Astrocyte (in vitro differentiated cells and primary cell): ENCODE measurements at places on chromosomes 4 and X. TPM values are rescaled to one million over a fixed set of nuclear protein-coding genes. Genes with fewer than 3 reads are reported as not detected.

Gene CDKL2
- 3.7 and 4.7 TPM in 2 replicates for total RNA-seq

Gene NBDY
- total RNA-seq, result 76.1 and 86.9 TPM in 2 replicates

Gene ABCB7
- total RNA-seq, result 18.0 and 21.4 TPM in 2 replicates

Gene RPS6KA3
- total RNA-seq, result 34.3 and 42.9 TPM in 2 replicates

Gene STPG2
- total RNA-seq, result 0.14 TPM in 1 of 2 replicates, not detected in the other

Gene UNC5C
- total RNA-seq, result 3.1 and 5.7 TPM in 2 replicates

- DNase-seq, result no peak
Observed at GRCh38 chr4:71333960-71334359, 4.9 kb upstream of the SLC4A4 start.

GRCh38 chr4:43242606-43243005 lies 350.1 kb downstream of the GRXCR1 start:
- peak; percentile 89 for DNase-seq

- DNase-seq, result no peak
Observed at GRCh38 chr4:94345266-94345665, 2.6 kb upstream of the HPGDS start.

DNA sequence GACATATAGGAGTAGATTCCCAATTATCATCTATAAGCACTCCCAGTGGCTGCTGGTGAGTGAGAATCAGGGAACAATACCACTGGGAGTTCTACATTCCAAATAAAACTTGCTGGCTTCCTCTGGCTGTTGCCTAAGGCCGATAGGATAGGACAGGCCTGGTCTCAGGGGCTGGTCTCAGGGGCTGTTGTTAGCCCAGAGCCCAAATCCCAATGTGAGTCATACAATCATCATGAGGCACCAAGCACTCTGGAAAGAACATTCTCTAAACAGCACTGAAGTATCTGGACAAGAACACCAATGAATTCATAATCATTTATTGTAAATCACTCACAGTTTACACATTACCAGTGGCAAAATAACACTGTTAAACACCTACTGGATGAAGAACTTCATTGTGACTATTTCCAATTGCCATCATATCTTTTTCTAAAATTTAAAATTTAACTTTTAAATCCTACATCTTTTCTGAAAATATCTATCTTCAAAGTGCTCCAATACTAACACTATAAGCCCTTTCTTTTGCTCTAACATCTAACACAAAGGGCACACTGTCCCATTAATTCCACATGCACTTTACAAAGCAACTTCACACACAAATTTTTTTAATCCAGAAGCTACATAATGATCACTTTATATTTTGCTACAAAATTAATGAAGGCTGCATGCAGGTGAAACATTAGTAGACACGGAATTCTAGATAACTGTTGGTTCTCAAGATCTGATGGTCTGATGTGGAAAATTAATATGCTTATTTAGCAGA lies 67.6 kb upstream of the TMEM150C start:
- DNase-seq, result no peak

DNA sequence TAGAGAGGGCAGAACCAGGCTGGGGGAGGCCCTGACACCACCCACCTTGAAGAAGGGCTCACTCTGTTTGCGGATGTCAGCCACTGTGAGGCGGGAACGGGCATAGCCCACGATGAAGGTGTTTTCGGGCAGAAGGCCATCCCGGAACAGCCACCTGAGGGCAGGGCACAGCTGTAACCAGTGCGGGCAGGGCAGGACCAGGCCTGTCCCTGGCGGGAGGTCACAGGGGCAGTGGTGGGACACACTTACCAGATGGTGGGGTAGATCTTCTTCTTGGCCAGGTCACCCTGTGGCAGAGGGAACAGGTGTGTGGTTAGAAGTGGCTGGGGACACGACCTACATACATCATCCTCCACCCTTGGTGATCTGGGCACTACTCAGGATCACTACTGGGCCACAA lies 10.8 kb downstream of the G6PD start:
- no peak for DNase-seq

DNA sequence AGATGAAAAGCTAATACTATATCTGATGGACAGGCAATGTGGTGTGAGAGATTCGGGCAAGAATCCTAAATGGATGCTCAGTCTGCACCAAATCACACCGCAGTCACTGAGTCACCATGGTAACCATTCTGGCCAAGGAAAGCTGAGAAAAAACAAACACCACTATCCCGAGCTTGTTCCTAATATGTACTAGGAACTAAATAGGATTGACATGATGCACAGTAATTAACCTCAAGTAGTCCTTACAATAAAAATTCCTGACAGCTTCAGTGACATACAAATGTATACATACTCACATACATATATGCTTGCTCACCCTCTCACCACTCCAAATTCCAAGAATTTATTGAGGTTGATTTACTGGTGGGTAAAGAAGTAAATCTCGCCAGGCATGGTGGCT lies 1.1 kb upstream of the RAB40A start:
- DNase-seq, result peak; percentile 54

DNA sequence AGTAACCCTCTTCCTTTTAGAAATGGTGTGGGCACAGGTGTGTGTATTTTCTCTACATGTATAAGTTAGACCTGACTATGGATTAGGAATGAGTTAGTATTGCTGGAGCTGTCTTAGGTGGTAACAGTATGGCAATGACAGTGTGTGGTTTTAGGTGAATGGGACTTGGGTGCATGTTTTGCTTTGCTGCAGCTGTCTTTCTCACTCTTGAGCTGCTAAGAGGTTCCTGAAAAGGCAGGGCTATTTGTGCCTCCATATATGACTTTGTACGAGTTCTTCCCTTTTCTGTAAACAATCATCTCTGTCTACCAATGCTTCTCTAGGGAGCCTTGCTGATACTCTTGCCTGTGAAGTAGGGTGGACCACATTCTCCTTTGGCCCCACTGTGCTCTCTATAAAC lies 234.8 kb upstream of the HHIP start:
- no peak for DNase-seq
